ENCODE measurements at places on chromosomes 5 and 9.

DNA sequence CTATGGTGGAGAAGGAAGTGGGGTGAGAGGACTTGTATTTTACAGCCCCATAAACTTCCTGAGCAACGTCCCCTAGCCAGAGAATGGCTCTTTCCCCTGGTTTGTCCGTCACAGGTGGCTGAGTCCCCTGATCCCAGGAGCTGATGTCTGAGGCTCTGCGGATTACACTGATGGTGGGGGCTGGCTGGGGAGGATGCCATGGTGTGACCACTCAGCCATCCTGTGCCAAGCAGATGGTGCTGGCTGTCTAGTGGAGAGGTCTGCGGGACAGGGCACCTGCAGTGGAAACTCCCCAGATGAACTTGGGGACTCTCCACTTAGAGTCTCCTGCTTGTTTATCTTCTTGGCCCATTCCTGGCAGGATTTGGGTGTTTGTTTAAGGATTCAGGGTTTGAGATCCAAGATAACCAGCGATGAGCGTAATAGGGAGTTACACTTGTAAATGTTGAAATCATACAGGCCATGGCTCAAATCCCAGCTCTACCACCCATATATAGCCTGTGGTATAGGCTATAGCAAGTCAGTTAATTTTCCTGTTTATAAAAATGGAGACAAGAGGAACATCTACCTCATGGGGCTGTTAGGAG lies 4.7 kb upstream of the PTGS1 start:
- no peak for DNase-seq

- DNase-seq, result no peak
Observed at GRCh38 chr5:40603378-40603777, 76.3 kb upstream of the PTGER4 start.

DNA sequence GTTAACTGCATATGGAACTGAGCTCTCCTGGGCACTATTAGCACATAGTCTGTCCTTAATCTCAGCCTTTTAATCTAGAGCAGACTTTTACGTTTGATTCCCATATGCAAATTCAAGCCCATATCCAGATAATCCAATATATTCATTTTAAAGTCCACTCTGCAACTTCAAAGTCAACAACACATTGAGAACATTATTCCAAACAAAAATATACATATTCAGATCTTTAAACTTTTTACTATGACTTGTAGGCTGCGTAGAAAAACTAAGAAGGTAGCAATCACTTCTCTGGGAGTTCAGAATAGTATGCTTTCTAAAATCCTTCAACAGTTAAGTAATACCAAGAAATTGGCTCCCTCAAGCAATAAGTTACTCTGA lies 499.4 kb downstream of the SPATA31D1 start:
- DNase-seq, result no peak

- DNase-seq, result no peak
Observed at GRCh38 chr9:136934277-136934676, 10.3 kb downstream of the FBXW5 start.

- no peak for DNase-seq
Observed at GRCh38 chr5:72273547-72273946, 46.5 kb downstream of the MRPS27 start.
